ENCODE measurements at places on chromosomes 16 and 17. TPM values are rescaled to one million over a fixed set of nuclear protein-coding genes. Genes with fewer than 3 reads are reported as not detected.

GRCh38 chr16:8959921-8960787 lies 3.6 kb downstream of the USP7 start:
- H3K27ac ChIP-seq = peak overlapping the region; percentile 92
- H3K4me3 ChIP-seq = peak overlapping the region; percentile 90
- peaks cover 6% of the 10 kb centered on the region for H3K36me3 ChIP-seq
- peaks cover 5% of the 10 kb centered on the region for H3K27me3 ChIP-seq
- H3K4me1 ChIP-seq = peaks cover 73% of the 10 kb centered on the region

Gene PSME3
- 141 TPM for total RNA-seq

DNA sequence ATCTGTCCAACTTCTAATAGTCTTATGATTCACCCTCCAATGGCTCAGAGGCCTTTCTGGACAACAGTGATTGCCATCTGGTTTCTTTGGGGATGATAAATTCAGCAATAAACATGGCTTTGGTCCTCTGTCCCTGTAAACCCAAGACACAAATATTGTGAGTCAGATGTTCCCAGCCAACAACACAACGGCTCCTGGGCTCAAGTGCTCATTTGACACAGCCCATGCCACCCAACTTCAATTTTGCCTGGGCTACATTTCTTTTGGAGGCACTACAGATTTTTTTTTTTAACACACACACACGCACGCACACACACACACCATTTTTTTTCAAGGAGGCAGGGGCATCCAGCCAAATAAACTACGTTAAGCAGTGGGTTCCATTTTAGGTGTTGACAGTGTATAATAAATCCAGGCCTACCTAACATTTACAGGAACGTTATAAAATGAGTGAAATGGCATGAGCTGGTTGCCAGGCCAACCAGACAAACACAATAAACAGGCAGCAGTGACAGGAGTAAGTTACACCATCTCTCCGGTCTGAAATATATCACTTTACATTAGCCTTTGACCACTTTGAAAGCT lies 939.9 kb upstream of the SOX9 start:
- H3K4me1 ChIP-seq = no peaks in the 10 kb centered on the region
- DNase-seq = no peak
- no peak overlapping the region for H3K27ac ChIP-seq
- no peaks in the 10 kb centered on the region for H3K27me3 ChIP-seq
- no peak overlapping the region for H3K4me3 ChIP-seq
- no peaks in the 10 kb centered on the region for H3K36me3 ChIP-seq

- peaks cover 17% of the 10 kb centered on the region for H3K4me1 ChIP-seq
- DNase-seq = no peak
- no peaks in the 10 kb centered on the region for H3K36me3 ChIP-seq
- no peak overlapping the region for H3K27ac ChIP-seq
These were observed 58.2 kb upstream of the STAC2 start for GRCh38 chr17:39283896-39284295.

DNA sequence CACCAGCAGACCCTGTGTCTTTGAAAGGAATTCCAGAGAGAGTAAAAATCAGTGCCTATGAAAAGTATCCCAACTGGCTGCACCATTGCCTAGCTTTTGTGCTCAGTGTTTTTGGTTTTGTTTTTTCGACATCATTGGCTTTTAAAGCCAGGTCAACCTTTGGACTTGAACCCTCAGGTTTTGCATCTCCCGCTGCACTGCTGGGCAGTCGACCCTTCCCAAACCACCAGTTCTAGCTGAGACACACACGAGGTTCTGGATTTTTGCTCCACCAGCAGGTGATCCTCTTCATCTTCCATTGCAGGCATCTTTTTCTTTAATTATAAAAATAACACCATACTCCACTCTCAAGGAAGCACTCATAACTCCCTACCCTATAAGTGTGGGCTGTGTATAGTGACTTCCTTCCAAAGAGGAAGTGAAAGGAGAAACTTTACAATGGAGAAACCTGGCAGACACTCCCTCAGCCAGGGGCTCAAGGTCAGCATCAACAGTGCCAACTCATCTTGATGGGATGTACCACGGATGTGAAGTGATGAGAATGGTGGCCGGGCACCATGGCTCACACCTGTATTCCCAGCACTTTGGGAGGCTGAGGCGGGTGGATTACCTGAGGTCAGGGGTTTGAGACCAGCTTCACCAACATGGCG lies 57.8 kb downstream of the BMERB1 start:
- 0 out of 2 replicates have a peak, but pooled peaks cover 2% of the 10 kb centered on the region for H3K4me1 ChIP-seq
- no peaks in the 10 kb centered on the region for H3K27me3 ChIP-seq
- no peaks in the 10 kb centered on the region for H3K36me3 ChIP-seq
- H3K4me3 ChIP-seq = no peak overlapping the region
- DNase-seq = no peak

All from WTC11 (cell line).